IgD-negative memory B cell (primary cell): ENCODE measurements at places on chromosomes 13 and 19. TPM values are rescaled to one million over a fixed set of nuclear protein-coding genes. Genes with fewer than 3 reads are reported as not detected.

IL4I1 gene
- 0.39 TPM for polyA plus RNA-seq

LHB gene
- 0.78 TPM for polyA plus RNA-seq

SERTM1 gene
- not detected for polyA plus RNA-seq

CPB2 gene
- 0.14 TPM for polyA plus RNA-seq

FCER2 gene
- polyA plus RNA-seq, result 197 TPM

SYT5 gene
- polyA plus RNA-seq, result 0.43 TPM

KANK3 gene
- not detected for polyA plus RNA-seq

ZNF99 gene
- not detected for polyA plus RNA-seq

MED4 gene
- polyA plus RNA-seq, result 76.6 TPM

LRRC8E gene
- not detected for polyA plus RNA-seq

KLK10 gene
- not detected for polyA plus RNA-seq

FBN3 gene
- not detected for polyA plus RNA-seq

ZNF729 gene
- polyA plus RNA-seq, result not detected

ZNF649 gene
- polyA plus RNA-seq, result 9.8 TPM

ZNF626 gene
- 17.9 TPM for polyA plus RNA-seq

PPM1N gene
- 4.0 TPM for polyA plus RNA-seq

HIPK4 gene
- polyA plus RNA-seq, result 0.11 TPM

KLK7 gene
- polyA plus RNA-seq, result not detected

C1QTNF9B gene
- polyA plus RNA-seq, result not detected

DACH1 gene
- polyA plus RNA-seq, result not detected

CBLC gene
- not detected for polyA plus RNA-seq

CFAP97D2 gene
- polyA plus RNA-seq, result not detected

MAMSTR gene
- polyA plus RNA-seq, result 0.45 TPM

ADGRE1 gene
- 0.06 TPM for polyA plus RNA-seq
